Renal cortical epithelial cell (primary cell): ENCODE measurements at places on chromosomes 3 and 15.

DNA sequence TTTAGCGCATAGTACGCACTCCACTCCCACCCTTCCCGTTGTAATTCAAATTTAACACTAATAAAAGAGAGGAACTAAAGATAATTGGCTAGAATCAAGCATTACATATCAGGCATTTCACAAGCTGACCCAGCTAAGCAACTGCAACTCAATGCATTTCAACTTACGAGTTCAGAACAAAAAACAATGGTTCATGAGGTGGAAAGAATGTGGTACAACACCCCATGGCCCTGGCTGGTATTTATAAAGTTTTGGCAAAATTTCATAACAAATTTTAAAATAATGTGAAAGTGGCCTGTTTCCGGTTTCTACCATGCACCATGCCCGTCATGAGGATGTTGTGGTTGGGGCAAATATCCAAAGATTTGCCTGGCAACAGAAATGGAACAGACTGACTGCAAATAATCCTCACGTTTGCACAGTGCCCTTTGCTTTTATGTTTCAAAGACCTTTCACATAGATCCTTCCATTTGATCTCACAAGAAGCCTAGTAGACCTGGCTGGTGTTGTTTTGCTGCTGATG is 455.3 kb upstream of the NR2F2 start:
- peak; percentile 40 for DNase-seq

DNA sequence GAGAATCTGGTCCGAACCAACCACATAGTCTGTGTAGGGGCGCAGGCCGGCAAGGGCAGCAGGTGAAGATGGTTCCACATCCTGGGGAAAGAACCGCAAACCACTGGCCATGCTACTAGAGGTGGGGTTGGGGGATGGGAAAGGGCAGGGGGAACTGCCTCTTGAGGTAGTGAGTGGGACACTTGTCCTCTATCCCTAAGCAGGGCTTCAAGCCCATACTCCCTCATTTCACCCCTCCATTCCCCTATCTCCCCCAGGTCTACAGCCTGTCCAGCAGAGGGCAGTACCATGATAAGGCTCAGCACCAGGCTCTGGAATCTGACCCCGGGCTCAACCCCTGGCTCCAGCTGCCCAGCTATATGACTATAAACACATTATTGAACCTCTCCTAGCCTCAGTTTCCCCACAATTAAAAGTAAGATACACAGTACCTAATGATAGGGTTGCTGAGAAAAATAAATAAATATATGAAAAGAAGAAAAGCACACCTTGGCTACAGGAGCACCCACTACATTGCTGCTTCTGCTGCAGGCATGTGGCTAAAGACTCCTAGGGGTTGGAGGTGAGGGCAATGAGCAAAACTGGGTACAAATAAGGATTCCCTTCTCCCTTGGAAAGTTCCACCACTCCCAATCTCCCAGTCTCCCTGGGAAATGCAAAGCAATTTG is 6.3 kb downstream of the GORASP1 start:
- DNase-seq, result peak; percentile 28

- DNase-seq, result no peak
These were observed 296.6 kb downstream of the ZNF621 start for GRCh38 chr3:40821315-40821714.

DNA sequence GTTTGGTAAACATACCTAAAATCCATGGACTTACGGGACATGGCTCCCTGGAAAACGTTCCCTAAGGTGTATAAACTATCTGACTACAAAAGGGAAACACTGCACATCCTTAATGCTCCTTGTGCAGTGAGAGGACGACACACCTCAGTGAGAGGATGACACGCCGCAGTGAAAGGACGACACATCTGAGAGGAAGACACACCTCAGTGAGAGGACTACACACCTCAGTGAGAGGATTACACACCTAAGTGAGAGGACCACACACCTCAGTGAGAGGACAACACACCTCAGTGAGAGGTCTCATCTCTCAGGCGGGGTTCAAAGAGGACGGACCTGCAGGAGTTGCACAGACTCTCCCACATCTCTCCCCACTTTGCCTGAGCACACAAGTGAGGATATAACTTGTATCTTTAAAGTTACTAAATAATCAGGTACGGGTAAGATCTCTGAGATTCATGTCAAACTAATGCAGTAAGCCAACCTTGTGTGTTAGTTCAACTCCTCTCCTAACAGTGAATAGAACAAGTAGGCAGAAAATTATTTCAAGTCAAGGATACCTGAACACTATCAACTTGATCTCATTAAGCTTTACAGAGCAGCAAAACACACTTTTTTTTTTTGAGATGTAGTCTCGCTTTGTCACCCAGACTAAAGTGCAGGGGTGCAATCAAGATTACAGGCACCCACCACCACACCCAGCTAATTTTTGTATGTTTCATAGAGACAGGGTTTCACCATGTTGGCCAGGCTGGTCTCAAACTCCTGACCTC is 32.1 kb downstream of the HERC2 start:
- DNase-seq, result no peak

DNA sequence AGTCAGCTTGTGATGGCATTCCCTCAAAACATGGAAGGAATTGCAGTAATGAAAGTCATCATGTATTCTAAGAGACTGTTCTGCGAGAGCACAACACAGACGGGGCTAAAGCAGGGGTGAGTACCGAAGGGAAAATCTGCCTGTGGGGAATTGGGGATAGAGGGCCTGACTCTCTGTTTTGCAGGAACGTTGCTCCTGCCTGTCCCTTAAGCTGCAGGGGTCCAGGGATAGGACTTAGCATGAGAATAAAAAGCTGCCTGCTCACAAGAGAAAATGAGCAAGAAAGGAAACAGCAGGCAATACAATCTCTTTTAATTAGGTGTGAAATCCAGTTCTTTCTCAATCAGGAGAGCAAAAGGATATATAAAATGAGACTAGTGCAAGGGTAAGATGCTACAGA is 62.2 kb downstream of the TIGIT start:
- no peak for DNase-seq

DNA sequence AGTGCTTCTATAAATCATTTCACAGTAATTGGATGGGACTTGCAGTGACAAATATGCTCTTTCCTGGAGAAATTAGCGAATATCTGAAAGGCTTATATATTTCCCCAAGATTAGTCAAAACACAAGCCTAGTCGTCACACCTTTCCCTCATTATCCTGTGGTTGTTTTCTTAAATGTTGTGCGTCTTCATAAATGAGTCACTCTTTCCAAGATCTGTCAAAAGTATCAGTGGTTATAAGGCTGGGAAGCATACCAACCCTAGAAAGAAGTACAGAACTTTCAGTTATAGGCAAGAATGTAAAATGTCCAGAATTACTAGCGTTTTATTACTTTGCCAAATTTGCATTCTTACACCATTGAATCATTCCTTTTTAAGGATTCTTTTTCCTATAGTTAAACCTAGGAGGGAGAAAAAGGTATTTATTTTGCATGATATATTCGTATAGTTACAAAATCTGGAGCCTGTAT is 33.6 kb downstream of the TMEM212 start:
- DNase-seq, result peak; percentile 97
